ENCODE measurements at places on chromosomes 3 and 15.

GRCh38 chr3:73530022-73530396 lies 94.7 kb downstream of the PDZRN3 start:
- DNase-seq, result no peak

- DNase-seq, result no peak
Observed at GRCh38 chr15:25862472-25863110, 536 bp downstream of the ATP10A start.

DNA sequence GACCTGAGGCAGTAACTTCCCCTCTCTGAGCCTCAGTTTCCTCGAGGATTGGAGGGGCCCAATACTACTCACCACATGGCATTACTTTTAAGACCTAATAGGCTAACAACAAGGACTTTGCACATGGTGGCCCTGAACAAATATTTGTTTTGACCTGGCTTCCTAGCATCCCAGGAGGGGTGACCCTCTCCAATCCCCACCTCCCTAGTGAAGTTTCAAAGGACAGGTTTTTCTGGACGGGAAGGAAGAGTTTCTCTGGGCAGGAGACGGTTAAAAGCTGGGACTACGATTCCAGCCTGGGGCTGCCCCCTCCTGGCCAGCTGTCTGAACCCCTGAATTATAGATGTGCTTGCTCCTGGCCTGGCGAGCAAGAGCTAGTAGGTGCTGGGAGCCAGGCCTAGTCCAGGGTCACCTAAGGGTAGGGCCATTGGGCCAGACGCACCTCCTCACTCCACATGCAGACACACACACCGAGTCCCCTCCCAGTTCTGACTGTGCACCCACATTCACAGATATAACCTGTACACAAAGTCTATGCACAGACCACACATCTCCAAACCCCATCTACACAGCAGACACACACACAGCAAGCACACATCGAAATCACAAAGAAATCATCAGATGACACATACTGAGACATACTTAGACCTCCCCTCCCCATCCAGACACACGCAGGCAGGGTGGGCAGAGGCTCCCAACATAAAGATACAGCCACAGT lies 2.7 kb upstream of the ISL2 start:
- no peak for DNase-seq

DNA sequence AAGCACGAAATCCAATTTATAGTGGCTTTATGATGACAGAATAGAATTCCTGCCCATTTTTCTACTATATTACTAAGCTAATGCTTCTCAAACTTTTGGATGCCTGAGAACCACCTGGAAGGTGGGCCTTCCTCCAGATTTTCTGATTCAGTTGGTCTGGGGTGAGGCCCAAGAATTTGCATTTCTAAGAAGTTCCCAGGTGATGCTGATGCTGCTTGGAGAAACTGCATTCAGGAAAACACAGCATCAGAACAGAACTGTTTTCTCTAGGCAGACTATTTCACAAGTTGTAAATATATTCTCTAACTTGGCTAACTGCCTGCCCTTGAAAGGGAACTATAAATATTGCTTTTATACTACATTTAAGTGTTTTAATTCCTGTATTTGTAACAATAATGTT lies 644.9 kb upstream of the DPPA4 start:
- DNase-seq, result no peak

DNA sequence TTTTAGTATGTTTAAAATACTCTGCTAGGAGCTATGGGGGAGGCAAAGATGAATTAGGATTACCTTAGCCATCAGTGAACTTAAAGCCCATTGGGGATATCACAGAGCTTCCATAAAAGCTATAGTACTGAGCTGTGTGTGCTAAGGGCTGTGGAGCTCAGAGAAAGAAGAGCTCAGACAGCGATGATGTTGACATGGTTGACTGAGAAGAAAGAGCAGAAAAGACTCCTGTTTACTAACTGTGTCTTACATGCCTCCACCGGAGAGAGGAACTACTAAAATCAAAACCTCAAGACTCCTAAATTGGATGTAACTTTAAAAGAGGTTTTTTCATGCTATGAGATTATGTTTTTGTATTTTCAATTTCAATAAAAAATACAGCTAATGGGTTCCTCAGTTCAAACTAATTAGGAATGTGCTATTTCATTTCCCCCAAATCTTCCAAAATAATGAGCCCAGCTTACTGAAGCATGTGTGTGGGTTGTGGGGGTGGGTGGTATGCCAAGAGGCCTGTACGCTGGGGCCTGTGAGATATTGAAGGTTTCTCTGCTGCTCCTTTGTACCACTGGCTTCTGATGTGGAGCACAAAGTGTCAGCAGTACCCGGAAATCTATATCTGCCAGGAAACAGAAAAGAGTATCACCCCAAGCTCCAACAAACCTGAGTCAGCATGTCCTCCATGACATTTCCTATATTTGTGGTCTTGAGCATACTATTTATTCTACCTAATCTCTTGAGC lies 22.7 kb downstream of the DGKG start:
- DNase-seq, result no peak

DNA sequence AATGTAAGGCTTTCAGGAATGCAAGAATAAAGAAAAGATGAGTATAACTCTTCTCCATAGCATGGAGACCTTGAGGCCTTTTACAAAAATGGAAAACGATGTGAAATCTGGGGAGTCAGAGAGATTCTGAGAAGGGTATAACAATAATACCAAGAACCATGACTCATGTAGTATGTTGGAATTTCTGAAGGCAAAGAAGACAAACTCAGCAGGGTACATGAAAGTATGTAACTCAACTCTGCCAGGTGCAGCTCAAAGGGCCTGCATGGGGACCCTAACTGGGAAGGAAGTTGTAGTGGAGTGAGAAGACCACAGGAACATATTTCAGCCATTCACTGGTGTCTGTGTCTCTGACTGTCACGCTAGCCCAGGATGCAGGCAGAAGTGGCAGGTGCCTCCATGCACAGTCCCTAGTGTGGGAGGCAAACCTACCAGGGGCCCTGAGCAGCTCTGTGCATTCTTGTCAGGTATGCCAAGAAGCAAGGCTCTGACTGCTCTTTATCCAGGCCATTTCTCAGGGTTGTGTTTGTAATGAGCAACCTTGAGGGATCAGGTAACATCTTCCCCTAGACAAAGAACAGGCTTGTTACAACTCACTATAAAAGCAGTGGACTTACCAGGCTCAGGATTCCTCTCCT lies 57.2 kb downstream of the GPR156 start:
- DNase-seq, result no peak

- DNase-seq, result peak; percentile 42
Observed at GRCh38 chr15:34154725-34155204, 52.9 kb downstream of the PGBD4 start.

- DNase-seq, result no peak
Observed at GRCh38 chr3:134803051-134803505, 8.0 kb downstream of the EPHB1 start.

GRCh38 chr3:195769551-195769950 lies 42.2 kb downstream of the MUC4 start:
- no peak for DNase-seq

- no peak for DNase-seq
Observed at GRCh38 chr3:160403796-160404470, 4.5 kb downstream of the SMC4 start.

GRCh38 chr3:72068621-72069020 lies 283.7 kb upstream of the PROK2 start:
- no peak for DNase-seq

DNA sequence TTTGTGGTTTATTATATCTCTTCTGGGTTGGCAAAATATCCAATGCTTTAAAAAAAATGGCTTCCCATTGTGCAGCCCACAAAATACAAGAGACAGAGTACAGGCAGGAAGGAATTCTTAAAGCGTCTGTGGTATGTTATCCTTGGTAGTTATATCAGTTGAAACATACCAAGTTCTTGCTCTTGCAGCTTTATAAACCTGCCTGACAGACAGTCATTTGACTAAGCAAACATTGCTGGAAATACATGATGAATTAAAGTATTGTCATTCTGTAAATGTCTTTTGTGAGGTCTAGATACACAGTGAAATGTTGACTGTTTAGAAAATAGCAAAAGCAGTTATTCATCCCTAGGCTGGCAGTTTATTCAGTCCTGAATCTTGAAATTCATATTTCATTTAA lies 44.8 kb upstream of the MAP3K13 start:
- peak; percentile 85 for DNase-seq
